ENCODE measurements at places on chromosomes 2 and 18. TPM values are rescaled to one million over a fixed set of nuclear protein-coding genes. Genes with fewer than 3 reads are reported as not detected.

LYPD6B gene
- total RNA-seq, result not detected

POTEI gene
- not detected for total RNA-seq

DTYMK gene
- 79.8 TPM for total RNA-seq

- peak; percentile 25 for DNase-seq
Observed at GRCh38 chr2:195406886-195407603, 250.0 kb upstream of the SLC39A10 start.

DNA sequence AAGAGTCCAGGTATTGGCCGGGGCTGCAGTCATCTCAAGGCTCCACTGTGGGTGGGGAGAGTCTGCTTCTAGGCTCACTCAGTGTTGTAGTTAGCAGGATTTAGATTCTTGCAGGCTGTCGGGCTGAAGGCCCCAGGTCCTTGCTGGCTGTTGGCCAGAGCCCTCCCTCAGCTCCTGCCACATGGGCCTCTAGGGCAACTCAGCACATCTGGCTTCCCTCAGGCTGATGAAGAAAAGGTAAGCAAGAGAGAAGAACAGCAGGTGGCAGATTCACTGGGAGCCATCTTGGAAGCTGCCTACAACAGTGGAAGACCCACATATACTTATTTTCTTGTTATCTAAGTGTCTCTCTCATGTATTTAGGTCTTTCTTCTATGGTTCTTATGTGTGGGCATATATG, 4.3 kb downstream of the MRPS9 start:
- no peak for DNase-seq

DNA sequence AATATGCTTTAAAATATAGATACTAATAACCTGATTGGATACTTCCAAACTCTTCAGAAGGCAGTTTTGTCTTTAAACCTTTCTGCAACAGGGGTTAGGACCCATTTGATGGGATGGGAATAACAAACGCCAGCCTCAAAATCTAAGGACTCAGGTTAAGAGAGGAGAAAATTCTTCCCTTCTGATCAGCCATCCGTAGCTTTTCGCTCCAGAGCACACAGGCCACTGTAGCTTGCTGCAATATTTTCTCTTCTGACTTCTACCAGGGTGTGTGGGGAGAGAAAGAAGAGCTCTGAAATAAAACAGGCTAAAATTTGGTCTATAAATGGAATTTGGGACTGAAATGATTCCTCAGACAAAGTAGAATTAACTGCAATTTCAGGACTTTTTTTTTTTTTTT, 95.1 kb downstream of the ALPK2 start:
- no peak for DNase-seq

GRCh38 chr2:74984947-74985637, 26.6 kb downstream of the POLE4 start:
- no peak for DNase-seq

DNA sequence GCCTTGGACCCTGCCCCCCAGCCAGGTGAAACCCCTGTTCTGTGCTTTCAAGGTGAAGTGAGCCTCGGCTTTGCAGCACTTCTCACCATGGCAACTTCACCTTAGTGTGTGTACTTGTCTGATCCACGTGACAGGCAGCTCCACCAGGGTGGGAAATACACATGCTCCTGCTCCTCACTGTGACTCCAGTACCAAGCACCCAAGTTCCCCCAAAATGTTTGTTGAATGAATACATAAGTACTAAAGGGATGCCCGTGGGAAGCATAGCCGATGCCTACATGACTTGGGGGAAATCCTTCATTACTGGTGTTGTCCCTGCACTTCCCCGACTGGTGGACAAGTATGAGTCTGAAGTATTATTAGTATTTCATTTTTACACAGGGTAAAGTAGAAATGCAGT, 41.8 kb upstream of the GBX2 start:
- DNase-seq, result no peak

DNA sequence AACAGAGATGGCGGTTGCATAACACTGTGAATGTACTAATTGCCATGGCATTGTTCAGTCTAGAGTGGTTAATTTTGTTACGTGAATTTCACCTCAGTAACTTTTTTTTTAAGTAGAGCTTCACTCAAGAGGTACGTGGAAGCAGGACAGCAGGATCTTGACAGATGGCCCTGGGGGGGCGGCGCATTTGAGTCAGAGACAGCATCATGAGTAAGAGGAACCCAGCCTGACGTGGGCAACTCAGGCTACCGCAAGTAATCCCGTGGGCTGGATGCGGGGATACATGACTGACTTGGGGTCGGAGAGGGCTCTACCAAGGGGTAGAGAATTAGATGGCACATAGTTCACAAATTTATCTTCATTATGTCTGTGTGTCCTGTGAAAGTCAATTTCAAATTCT, 38.1 kb upstream of the DAPL1 start:
- peak; percentile 15 for DNase-seq

- no peak for DNase-seq
Observed at GRCh38 chr2:111708476-111709180, 175.4 kb downstream of the ANAPC1 start.

DNA sequence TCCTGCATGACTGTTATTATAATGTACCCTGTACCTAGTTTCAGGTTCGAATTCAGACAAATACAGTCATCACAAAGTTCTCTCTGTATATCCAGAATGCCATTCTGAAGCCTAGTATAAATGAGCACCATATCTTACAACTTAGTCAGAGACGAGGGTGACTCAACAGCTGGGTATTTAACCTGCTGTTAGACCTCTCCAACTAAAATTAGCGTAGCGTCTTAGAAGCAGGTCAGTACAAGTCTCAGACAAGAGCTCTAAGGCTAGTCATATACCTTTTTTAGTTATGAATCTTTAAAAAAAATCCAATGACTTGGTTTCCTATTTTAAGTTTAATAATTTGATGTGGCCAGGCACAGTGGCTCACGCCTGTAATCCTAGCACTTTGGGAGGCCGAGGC, 74.1 kb downstream of the CABYR start:
- no peak for DNase-seq

- no peak for DNase-seq
Observed at GRCh38 chr2:135227386-135227785, 175.3 kb downstream of the RAB3GAP1 start.

DNA sequence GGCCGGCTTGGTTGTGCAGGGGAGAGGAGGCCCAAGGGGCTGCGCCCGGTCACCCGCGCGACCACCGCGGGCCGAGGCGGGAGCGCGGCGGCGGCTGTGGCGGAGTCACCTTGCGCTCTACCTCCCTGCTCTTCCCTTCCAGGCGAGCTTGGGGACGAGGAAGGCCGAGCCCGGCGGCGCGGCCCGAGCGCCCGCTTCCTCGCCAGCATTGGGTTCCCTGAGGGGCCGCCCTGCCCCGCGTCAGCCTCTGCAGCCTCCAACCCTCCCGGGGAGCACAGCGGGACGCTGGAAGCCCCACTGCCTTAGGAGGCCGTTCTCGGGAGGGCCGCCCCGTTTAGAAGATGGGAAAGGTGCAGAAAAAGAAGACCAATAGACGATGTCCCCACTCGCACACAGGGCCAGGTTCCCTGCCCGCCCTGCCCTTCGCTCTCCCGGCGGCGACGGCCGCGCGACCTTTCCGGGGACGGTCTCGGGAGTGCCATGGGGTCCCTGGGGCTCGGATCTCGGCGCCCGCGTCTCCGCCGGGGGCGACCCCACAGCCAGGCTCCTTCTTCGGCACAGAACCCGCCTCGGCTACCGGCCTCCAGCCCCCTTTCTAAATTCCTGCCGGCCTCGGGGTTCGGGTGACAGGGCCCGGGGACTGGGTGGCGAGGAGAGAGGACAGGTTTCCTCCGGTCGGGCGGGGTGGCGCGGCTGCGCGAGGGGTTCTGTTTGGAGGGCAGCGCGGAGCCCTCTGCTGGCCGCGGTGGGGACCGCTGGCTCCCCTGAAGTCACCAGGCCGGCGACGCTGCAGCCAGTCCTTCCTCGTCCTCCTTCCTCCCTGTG, 85.5 kb downstream of the HS6ST1 start:
- peak; percentile 94 for DNase-seq
